ENCODE measurements at places on chromosomes 3 and 15.

DNA sequence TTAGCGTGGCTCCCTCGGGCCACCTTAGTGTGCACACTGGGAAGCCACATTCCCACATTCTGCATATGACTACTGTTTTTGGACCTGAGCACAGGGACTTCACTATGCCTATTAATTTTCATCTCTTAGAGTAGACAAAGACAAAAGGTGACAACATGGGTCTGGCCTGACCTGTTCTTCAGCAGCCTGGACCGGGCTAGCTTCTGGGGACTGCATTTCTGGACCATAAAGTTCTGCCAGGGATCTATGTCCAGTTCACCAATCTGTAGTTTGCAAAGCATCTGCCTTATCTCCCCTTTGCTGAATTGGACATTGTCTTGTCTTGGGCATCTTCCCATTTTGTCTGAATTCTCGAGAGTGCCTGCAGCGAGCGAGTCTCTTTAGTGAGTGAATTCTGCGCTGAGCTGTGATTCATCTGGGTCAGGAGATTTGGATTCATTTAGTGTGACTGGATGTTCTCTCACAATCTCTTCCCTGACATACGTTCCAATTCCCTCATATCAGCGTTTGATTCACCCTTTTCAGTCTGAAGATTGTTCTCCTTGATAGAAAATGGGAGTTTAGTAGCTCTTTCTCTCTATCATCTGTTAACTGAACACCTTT, 112.2 kb upstream of the PLXNA1 start:
- no peak for DNase-seq

- no peak for DNase-seq
Observed at GRCh38 chr3:170531657-170532335, 54.1 kb downstream of the SLC7A14 start.

DNA sequence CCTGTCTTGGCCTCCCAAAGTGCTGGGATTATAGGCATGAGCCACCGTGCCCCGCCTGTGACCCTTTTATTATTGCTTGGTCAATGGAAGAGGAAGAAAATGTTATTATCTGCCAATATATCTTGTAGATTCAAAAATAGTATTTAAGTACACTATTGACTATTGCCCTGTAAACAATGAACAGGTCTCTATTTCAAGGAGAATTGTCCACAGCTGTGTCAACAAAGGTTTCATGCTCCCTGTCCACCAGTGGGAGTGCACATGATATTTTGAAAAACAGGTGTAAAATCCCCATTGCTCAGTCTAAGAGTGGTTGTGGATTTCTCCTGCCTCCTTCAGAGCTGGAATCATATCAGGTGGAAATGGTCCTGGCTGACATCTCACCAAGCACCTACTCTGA, 36.5 kb upstream of the IGF1R start:
- no peak for DNase-seq

DNA sequence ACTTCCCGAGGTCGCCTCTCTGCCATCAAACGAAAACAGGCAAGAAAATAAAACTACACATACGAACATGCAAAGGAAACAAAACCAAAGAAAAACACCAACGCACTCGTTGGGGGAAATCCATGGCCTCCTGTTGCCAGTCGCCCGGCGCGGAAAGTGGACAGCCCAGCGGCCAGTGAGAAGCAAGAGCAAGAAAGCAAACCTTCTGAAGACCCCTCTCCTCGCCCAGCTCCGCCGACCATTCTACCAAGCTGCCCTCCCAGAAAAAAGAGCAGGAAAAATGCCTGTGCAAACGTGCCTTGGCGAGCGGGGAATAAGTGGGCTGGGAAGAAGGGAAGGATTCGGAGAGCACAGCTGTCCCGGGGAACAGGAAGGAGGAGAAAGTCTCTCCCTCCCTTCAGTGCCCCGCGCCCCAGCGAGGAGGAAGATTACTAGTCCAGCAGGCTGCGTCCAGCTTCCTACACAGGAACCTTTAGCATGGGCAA, 802 bp upstream of the NECTIN3 start:
- no peak for DNase-seq

- DNase-seq = no peak
Observed at GRCh38 chr3:119861681-119862080, 79.8 kb downstream of the NR1I2 start.

GRCh38 chr3:10583798-10584708, 78.7 kb upstream of the ATP2B2 start:
- no peak for DNase-seq

DNA sequence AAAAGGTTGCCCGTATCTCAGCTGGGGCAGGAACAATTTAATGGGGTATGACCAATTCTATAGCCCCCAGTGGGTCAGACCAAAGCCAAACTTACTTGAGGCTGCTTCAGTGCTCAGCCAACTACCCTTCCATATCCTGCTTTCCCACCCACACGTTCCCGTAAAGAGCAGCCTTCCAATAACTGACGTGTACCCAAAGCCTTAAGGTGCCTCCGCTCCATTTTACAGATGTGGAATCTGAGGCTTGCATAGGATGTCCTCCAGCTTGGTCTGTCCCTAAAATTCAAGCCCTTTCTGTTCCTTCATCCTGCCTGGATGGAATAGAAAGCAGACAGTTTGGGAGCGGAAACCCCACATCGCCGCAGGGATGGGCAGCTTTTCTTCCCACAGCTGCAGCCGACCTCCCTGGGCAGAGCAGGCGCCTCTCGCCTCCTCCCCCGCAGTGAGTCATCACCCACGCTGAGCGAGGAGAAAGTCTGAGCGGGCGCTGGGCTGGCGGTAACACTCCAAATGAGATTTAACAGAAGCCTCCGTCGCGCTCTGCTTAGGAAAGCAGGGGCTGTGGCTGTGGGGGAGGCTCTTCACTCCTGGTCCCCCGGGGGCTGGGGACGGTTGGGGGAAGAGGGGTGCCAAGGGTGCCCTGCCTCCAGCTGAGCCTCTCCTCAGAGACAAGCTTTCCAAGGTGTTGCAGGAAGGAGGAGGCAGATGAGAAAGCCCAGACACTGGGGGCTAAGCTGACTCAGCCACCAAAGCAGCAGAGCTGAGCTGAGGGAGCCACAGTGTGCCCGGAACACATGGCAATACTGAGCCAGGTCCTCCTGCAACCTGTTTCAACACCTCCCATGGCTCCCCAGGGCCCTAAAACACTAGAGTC, 57.8 kb upstream of the HRH1 start:
- no peak for DNase-seq

DNA sequence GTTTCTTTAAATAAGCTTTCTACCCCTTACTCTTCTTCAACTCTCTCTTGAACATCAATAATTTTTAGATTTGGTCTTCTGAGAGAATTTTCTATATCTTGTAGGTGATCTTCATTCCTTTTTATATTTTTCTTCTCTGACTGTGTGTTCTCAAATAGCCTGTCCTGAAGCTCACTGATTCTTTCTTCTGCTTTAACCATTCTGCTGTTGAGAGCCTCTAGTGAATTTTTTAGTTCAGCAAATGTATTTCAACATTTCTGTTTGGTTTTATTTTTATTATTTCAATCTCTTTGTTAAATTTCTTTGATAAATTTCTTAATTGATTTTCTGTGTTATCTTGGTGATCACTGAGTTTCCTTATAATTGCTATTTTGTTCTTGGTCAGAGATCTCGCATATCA, 19.6 kb downstream of the IQCH start:
- DNase-seq = no peak

DNA sequence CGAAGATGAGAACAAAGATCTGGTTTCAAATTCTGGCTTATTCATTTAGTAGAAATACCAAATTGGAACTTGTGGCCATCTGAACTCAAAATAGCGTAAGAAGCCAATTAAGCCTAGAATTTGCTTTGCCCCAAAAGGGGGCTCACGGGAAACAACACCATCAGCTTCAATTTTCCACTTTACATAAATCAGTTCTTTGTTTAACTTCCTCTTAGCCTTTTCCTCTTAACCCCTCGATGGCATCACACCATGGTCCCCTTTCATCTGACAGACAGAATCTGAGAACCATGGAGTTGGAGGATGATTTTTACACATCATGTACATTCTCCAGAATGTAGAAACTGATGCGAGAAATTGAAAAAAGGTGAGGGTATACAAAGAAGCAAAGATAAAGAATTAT, 207.0 kb downstream of the FOXP1 start:
- no peak for DNase-seq

GRCh38 chr3:122307976-122308375, 17.1 kb upstream of the CSTA start:
- DNase-seq = no peak

- no peak for DNase-seq
Observed at GRCh38 chr3:97692831-97693230, 71.7 kb upstream of the ARL6 start.

DNA sequence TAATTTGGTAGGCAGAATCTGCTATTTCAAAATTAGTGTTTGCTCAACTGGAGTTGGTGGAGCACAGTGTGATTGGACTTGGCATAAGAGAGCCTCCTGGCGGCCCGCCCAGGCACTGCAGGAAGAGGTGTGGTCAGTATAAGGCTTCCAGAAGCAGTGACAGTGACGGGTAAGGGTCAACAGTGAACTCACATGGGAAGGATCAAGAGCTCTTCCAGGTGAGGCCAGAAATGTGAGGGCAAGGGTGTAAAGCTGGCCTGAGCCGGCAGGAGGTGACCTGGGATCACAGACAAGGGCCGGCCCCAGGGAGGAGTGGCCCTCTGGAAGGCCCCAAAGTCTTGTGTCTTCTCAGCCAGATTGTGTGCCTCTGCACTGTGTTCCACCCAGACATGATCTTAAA, 93.2 kb upstream of the RNF7 start:
- no peak for DNase-seq

GRCh38 chr3:168981396-168981795, 682.1 kb downstream of the MECOM start:
- DNase-seq = no peak

DNA sequence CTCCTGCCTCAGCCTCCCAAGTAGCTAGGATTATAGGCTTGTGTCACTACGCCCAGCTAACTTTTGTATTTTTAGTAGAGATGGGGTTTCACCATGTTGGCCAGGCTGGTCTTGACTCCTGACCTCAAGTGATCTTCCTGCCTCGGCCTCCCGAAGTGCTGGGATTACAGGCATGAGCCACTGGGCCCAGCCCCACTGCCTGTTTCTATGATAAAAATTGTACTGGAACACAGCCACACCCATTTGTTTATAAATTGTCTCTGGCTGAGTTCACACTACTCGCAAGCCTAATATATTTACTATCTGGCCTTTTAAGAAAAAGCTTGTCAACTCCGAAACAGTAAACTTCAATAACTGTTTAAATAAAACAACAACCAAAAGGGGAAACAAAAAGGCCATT, 309.4 kb upstream of the WNT5A start:
- no peak for DNase-seq

- no peak for DNase-seq
Observed at GRCh38 chr3:36493051-36493450, 112.7 kb downstream of the STAC start.

DNA sequence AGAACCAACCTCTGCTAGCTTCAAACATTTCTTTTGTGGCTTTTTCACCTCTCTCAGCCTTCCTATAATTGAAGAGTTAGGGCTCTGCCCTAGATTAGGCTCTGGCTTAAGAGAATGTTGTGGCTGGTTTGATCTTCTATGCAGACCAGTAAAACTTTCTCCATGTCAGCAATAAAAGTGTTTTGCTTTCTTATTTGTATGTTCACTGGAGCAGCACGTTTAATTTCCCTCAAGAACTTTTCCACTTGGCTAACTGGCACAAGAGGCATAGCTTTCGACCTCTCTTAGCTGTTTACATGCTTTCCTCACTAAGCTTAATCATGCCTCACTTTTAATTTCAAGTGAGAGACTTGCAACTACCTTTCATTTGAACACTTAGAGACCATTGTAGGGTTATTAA, 964.7 kb downstream of the ROBO2 start:
- DNase-seq = no peak

GRCh38 chr3:164418414-164418813, 659.9 kb downstream of the SI start:
- no peak for DNase-seq

DNA sequence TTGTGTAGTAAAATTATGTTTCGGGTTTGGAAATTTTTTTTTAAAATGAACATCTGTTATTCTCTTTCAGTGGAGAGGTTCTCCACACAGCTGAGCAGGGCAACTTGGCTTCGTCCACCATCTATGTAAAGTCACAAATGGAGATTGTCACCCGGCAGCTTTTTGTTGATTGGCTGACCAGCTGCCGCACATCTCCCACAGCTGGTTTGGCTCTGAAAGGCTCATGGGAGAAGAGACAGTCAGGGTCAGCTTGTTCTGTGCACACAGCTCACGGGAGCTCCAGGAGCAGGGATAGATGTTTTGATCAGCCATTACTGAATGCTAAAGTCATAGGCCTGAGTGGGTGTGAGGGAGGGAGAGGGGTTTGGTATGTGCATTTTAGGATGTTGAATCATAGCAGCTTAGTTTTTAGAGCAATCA, 12.9 kb upstream of the CCDC80 start:
- DNase-seq = peak; percentile 83

DNA sequence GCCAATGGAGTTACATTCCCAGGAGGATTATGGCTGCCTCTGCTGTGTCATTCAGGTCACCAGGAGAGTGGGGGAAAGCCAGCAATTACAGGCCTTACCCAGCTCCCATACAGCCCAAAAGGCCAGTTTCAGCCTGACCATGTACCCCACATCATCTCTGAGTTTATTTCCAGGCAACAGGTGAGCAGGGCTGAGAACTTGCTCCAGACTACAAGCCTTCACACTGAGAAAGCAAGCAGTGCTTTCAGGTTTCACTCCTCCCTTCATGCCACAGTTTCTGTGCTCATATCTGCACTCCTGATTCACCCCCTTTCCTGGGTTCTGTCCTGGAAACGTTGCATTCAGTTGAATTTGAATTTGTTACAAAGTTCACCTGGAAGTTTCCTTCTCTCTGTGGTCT, 68.1 kb upstream of the ABI3BP start:
- no peak for DNase-seq

- no peak for DNase-seq
Observed at GRCh38 chr15:63079947-63080626, 37.5 kb downstream of the TPM1 start.

- DNase-seq = peak; percentile 90
Observed at GRCh38 chr3:158768881-158769543, 32.8 kb upstream of the MFSD1 start.

- no peak for DNase-seq
Observed at GRCh38 chr3:44058022-44058867, 183.4 kb upstream of the TOPAZ1 start.

DNA sequence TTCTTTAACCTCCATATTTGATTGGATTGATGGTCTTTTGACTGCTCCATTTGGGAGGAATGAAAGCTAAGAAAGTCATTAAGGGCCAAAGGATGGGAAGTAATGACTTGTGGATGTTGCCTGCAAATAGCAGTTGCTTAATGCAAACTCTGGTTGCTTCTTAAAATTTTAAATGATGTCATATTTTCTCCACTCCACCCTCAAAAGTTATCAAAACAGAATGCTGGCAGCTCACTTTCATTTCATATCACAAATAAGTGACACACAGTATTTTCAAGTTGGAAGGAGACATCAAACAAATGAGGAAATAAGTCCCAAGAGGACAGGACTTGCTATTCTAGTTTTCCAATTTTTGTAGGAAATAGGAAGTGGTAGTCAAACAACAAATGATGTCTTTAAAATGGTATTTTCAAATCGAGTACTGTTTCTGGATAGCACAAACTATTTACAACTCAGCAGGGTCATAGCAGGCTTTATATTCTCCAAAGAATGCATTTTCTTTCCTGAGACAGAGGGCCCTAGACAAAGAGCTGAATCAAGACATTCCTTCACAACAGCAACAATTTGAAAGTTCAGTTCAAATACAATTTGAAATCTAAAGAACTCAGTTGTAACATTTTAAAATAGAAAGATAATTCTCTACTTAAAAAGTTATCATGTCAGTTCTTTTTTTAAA, 165.1 kb upstream of the UBE2E1 start:
- no peak for DNase-seq

- no peak for DNase-seq
Observed at GRCh38 chr15:78421238-78421965, 16.6 kb upstream of the IREB2 start.
